ENCODE measurements at places on chromosomes 12 and 14.

GRCh38 chr12:72264548-72265175 lies 7.5 kb upstream of the TRHDE start:
- no peak for DNase-seq

DNA sequence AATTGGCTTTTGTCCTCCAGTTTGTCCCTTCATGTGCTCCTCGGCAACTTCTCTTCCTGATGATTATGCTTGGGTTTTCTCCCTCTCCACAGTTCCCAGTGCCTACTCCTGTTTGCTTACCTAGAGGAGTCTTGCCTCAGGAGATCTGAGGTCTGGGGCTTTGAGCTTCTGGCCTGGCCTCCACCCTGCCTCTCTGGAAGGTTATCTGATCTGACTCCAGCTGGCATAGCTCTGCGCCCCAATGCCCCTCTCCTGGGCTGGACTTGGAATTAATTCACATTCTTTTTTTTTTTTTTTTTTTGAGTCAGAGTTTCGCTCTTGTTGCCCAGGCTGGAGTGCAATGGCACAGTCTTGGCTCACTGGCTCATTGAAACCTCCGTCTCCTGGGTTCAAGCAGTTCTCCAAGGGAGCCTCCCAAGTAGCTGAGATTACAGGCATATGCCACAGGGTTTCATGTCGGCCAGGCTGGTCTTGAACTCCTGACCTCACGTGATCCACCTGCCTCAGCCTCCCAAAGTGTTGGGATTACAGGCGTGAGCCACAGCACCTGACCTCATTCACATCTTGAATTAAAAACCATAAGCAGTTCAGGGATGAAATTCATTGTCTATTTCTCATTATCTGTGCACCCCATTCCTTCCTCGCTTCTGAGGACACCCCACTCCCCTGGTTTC lies 33.5 kb downstream of the CFL2 start:
- no peak for DNase-seq

GRCh38 chr12:114952573-114953271 lies 268.7 kb upstream of the TBX3 start:
- DNase-seq: no peak

DNA sequence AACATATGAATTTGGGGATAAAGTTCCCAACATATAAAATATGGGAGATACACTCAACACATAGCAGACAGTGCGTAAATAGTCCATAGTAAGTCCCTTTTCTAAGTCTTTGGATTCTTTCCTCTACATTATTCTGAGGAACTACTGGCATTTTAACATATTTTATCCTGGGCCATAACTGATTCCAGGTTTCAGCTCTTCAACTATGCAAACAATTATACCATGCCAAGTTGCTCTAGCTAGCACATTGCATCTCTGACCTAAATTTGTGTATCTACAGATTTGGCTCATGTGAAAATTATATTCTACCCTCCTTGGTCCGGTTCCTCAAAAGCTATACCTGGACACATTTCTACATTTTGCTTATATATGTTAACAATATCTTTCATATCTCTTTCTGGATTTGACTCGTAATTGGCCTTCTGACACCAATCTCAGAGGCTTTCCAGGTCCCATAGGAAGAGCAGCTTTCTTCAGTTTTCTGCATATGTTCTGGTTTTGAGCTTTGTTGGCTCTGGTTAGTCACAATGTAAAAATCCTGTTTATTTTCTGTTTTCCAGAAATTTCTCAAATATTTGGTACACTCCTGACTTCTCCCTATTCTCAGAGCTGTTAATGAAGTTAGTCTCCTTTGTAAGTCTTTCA lies 305.4 kb downstream of the BMP4 start:
- no peak for DNase-seq

- no peak for DNase-seq
Observed at GRCh38 chr14:24013654-24014514, 25.2 kb downstream of the DHRS4L2 start.

GRCh38 chr12:25866586-25867378 lies 91.7 kb upstream of the RASSF8 start:
- DNase-seq: no peak

- no peak for DNase-seq
Observed at GRCh38 chr14:92325835-92326234, 2.9 kb downstream of the SLC24A4 start.

DNA sequence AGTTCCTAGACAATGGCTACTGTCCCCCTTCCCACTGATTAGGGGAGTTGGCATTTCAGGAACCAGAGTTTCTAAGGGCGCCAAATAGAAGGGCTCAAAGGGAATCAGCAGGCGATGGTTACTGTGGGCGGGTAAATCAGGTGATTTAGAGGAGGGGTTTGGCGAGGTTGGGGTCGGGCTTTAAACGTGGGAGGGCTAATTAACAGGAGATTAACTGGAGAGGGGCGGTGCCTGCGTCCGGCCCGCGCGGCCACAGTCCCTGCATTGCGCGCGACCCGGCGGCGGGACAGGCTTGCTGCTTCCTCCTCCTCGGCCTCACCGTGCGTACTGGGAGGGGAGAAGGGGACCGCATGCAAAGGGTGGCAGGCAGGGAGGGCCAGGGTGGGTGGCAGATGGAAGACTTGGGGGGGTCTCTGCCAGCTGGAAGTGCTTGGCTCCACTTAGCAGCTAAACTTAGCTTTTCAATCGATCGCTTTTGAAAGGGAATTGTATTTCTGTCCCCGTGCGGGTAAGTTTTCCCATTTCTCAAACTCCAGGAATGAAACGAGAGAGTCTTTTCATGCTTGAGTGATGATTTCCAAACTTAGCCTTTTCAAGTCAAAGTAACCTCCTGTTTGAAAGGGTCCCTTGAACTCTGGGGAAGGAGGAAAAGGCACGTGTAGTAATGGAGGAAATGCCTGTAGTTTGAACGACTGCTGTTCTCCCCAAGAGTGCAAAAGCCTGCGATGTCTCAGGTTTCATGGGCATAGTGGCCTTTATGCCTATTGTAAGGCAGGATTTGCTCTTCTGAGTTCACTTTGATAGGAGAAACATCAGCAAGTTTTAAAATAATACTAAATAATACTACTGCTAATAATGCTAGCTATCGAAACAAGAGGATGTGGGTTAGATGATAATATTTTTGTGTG lies at the start of gene MGST1:
Gene MGST1 (plus strand): TSS at position 255 of the 908 bp plus-strand sequence. CDS start 6,608 bp downstream, outside the sequence.
- DNase-seq: no peak
